ENCODE measurements at places on chromosomes 2 and 18.
A peak's percentile ranks its signal among the peaks of the same experiment; 100 is the strongest.

DNA sequence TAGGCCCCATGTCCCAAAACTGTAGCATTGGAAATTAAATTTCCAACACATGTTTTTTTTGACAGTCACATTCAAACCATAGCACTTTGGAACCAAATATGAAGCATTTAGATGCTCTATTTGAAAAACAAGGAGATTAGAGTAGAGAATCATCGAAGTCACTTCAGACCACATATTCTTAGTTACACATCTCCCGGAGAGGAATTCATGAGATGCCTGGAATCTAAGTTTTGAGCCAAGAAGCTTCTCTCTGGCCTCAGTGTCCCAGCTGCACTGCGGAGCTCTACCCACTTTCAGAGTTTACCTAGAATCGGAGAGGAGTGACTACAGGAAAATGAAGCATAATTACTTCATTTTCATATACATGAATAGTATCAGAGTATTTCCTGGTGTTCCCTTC, 385.9 kb downstream of the TNS1 start:
- no peak for DNase-seq

- DNase-seq = no peak
These were observed 206.8 kb downstream of the OTX1 start for GRCh38 chr2:63257473-63257872.

GRCh38 chr2:71861186-71862160, 286.2 kb downstream of the CYP26B1 start:
- DNase-seq = no peak

GRCh38 chr2:13596233-13596632, 879.5 kb downstream of the TRIB2 start:
- no peak for DNase-seq

DNA sequence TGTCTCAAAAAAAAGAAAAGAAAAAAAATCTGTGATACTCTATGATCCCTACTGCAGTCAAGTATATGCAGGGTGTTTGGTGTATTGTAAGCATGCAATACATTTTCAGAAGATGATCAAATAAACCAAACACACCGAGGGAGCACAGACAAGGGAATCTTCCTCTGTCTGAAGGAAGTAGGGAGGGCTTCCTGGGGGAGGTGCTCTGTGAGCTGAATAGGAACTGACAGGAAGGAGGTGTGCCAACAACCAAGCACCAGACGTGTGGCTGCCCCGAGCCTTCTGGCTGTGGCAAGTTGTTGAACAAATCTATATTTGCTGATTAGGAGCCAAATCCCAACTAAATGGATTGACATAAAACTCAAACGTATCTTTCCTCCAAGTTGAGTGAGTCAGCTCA, 14.6 kb downstream of the THNSL2 start:
- DNase-seq = no peak

DNA sequence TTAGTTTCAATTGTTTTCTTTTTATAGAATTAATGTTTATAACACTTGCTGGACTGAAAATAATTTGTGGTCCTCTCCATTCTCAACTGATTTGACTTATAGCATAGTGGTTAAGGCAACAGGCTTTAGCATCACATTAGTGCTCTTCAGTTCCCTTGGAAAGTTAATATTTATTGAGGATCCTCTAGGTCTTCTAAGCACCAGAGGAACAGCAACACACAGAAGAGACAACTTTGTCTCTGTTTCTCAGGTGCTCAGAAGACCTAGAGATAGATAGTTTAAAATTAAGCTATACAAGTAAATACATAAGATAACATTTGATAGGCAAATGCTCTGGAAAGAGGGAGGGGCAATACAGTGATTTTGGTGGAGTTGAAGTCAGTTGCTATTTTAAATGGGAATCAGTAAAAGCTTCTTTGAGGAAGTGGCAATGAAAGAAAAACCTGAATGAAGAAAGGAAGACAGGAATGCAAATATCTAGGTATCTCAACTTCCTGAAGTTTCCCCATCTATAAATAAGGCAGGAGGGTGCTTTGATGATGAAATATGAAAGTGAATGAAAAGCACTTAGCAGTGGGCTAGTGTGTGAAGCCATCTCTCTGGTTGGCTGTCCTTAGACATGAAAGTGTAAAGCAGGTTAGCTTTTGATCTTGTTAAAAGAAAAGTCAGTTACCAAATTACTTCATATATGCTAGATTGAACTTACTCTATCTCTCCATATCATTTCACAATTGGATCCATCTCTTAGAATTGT, 7.9 kb downstream of the NEUROD1 start:
- DNase-seq = no peak

DNA sequence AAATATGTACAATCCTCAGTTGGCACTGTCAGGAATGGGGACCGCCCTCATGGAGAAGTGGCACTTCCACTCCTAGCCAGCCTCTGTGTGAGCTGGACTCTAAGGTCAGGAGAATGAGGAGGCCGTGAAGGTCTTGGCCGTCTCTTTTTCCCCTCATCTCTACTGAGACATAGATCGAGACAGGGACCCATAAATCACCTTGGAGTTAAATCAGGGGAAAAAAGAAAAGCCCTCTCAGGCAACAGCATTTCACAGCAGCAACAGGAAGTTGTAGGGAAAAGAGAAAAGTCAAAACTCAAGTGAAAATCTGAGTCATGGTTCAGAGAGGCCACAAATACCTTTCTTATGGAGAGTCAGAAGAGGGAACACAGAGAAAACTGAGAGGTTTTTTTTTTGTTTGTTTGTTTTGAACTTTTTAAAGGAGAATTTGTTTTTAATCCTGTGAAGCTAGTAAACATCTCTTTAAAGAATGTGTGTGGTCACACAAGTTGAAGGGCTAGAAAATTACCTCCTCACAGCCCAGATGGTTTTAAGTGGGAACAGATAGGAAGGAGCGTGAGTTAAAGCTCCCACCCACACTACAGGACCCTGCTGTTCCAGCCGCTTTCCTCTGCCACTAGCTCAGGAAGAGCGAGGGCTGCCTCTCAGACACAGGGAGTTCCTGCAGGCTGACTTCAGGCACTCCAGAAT, 30.6 kb upstream of the CYP1B1 start:
- peak; percentile 67 for DNase-seq

GRCh38 chr2:133574186-133574585, 5.9 kb upstream of the NCKAP5 start:
- DNase-seq = no peak

GRCh38 chr2:170505631-170506275, 209.4 kb upstream of the SP5 start:
- DNase-seq = no peak

GRCh38 chr18:621291-622043, 24.7 kb downstream of the CLUL1 start:
- peak; percentile 81 for DNase-seq

GRCh38 chr18:63161032-63161760, 158.4 kb downstream of the BCL2 start:
- no peak for DNase-seq

- DNase-seq = peak; percentile 56
These were observed 51.6 kb downstream of the DPP4 start for GRCh38 chr2:162022290-162022945.

GRCh38 chr18:39786477-39786876, 2168.6 kb upstream of the PIK3C3 start:
- no peak for DNase-seq

DNA sequence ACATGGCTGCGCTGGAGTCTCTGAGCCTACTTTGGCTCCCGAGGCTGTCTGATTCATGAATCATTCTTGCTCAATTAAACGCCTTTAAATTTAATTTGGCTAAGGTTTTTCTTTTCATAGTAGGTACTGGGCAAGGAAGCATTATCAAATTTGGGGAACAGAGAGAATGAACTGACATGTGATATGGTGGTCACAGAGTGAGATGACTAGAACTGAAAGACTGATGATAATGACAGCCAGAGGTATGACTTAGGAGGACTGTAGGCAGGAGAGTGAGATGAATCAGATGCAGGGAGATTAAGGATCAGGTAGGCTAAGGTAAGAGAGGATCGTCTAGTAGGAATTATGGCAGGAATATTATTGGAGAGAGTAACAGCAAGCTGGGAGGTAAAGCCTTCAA, 40.9 kb upstream of the ST8SIA3 start:
- no peak for DNase-seq

GRCh38 chr2:233430081-233430480, 75.8 kb downstream of the DGKD start:
- no peak for DNase-seq

- DNase-seq = no peak
These were observed 141.7 kb upstream of the LMAN1 start for GRCh38 chr18:59500765-59501164.

DNA sequence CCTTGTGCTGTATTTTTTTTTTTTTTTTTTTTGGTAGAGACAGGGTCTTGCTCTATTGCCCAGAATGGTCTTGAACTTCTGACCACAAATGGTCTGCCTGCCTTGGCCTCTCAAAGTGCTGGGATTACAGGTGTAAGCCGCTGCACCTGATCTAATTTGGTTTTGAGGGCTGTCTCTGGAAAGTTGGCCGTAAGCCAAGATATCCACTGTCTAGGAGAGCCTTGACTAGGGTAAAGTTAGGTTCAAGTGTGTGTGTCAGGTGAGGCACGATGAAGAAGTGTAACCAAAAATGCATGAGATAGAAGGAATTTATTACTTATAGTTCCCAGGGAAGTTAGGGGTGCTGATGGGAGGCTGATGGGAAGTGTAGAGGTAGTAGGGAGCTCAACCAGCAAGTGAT, 46.7 kb downstream of the INO80C start:
- DNase-seq = no peak

DNA sequence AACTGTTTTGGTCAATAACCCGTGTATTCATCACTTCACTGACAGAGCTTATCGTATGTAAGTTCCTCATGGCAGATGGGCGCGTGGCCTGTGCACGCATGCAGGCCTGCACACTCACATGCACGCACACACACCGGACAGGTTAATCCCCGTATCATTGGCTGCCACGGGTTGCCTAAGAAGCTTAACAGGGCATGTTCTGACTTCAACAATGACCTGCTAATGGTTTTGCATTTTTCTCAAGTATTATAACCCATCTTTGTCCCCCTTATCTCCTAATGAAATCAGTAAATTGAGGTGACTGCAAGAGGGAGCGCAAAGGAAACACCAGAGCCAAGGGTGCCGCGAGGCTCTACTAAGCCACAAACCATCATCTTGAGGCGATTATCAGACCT, 399.0 kb upstream of the ID2 start:
- no peak for DNase-seq

- no peak for DNase-seq
These were observed 27.3 kb downstream of the VAPA start for GRCh38 chr18:9941103-9941502.
